Osteoblast (primary cell): ENCODE measurements at places on chromosomes 13 and 19. TPM values are rescaled to one million over a fixed set of nuclear protein-coding genes. Genes with fewer than 3 reads are reported as not detected.

The CYP2A6 gene
- not detected in 2 replicates for total RNA-seq

The NACC1 gene
- 53.9 and 62.5 TPM in 2 replicates for total RNA-seq

The HDGFL2 gene
- 44.2 and 48.5 TPM in 2 replicates for total RNA-seq

The CGB7 gene
- total RNA-seq, result under 0.01 and 0.29 TPM in 2 replicates

The ZNF383 gene
- 8.8 and 10.1 TPM in 2 replicates for total RNA-seq

The MEDAG gene
- total RNA-seq, result 46.7 and 96.1 TPM in 2 replicates

The THAP8 gene
- total RNA-seq, result 3.2 and 5.1 TPM in 2 replicates

The ZNF738 gene
- total RNA-seq, result 2.9 and 3.2 TPM in 2 replicates

The C1QTNF9 gene
- total RNA-seq, result under 0.01 TPM in 1 of 2 replicates, not detected in the other

The LILRB5 gene
- not detected in 2 replicates for total RNA-seq

The RTBDN gene
- not detected in 2 replicates for total RNA-seq

The PTH2 gene
- total RNA-seq, result not detected in 2 replicates

The FLT3 gene
- total RNA-seq, result not detected in 2 replicates
